Activated CD4-positive, alpha-beta T cell treated with anti-CD3 and anti-CD28 coated beads, Interleukin-2, amount 10 ng/mL, durations not matched to agents 7 days and 5 days (primary cell): ENCODE measurements at places on chromosomes 6 and 20.

GRCh38 chr20:2124564-2125213 lies 23.1 kb downstream of the STK35 start:
- DNase-seq: no peak

DNA sequence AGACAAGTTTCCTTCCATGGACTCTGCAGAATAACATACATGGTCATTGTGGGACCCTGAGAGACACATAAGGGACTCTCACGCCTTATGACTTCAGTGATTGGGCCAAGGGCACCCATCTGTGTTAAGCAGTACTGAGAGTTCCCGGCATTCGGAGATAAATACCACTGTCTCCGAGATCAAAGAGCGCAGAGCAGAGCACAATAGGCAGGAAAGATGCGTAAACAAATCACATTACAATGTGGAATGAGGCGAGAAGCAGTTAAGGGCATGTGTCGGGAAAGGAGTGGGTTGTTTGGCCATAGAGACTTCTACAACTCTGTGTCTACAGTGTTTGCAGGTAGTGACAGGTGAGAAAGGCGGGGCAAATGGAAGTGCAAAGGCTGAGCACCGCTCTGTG lies 57.6 kb downstream of the NRSN1 start:
- DNase-seq: no peak

- no peak for DNase-seq
Measured at GRCh38 chr6:77587963-77588362, 64.9 kb upstream of the MEI4 start.

- DNase-seq: no peak
Measured at GRCh38 chr20:1304710-1305515, 24.0 kb downstream of the SDCBP2 start.

DNA sequence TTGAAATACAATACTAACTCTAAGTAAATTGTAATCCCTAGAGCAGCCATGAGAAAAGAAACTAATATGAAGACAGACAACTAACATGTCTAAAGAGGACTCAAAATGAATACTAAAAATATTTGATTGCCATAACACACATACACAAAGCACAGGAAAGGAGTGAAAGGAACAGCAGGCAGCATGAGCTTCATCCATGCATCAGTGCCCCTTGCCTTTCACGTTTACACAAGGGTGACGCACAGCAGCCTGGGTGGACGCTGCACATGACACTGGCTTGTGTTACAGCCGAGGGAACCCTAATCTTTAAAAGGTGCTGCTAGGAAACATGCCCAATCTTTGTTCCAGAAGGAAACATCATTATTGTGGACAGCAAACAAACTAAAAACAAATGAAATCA lies 123.5 kb downstream of the MAN1A1 start:
- no peak for DNase-seq

- DNase-seq: no peak
Measured at GRCh38 chr6:138719011-138719635, 54.4 kb upstream of the CCDC28A start.

GRCh38 chr20:49751397-49751736 lies 37.7 kb upstream of the B4GALT5 start:
- DNase-seq: no peak

- DNase-seq: no peak
Measured at GRCh38 chr6:7115543-7116231, 7.9 kb downstream of the RREB1 start.

DNA sequence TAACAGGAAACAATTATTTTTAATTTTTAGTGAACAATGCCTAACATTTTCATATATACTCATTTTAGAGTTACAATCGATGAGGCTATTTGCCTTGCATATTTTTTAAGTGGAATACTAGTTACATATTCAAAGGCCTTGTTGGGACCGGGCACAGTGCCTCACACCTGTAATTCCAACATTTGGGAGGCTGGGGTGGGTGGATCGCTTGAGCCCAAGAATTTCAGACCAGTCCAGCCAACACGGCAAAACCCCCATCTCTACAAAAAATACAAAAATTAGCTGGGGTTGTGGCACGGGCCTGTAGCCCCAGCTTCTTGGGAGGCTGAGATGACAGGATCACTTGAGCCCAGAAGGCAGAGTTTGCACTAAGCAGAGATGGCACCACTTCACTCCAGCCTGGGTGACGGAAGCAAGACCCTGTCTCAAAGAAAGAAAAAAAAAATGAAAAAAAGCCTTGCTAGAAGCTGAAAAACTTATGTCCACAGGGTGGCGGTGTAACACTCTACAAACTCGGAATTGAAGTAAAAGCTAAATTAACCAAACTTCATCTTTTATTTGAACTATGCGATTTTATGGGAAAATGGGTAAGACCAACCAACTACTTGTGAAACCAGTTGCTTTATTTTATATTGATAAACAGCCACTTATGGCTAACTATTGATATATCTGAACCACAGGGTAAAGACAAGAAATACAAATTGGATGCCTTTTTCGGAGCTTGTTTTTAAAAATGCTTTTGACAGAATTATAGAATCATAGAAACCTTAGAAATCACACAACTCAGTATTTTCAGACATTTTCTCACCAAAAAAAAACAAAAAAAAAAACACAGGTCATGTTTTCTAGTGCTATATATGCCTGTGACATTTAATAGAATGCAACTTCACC lies 24.1 kb upstream of the ROS1 start:
- peak; percentile 69 for DNase-seq

DNA sequence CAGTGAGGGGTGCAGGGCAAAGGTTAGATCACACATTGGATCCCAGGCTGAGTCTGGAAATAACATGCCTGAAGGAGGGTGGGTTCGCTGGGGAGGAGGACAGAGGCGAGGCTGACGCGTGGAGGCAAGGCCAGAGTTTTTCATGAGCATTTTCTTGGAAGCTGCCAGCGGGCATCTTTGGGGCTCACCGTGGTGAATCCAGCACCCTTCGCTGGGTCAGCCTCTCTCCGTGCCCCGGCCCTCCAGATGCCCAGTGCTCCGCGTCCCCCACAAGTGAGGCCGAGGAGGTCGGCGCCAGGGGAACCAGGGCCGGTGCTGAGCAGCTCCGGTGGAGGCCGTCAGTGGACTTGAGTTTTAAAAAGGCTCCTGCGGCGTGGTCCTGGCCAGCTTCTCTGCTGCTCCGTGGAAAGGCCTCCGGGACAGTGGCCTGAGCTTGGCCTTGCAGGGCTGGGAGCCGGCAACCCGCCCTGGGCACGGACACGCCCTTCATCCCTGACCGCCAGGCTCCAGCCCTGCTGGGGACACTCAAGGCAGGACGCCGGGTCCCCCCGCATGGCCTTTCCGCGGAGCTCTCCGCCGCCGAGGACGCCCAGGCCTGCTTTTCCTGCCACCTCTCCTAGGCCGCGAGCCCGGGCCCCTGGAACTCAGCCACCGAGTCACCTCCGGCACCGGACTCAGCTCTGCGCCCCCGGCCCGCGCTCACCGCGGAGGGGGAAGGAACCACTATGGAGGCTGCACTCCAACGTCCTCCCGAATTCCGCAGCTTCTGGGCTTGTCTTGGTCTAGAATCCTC lies 114.3 kb downstream of the THBS2 start:
- no peak for DNase-seq

GRCh38 chr6:12313306-12313991 lies 23.3 kb downstream of the EDN1 start:
- no peak for DNase-seq

DNA sequence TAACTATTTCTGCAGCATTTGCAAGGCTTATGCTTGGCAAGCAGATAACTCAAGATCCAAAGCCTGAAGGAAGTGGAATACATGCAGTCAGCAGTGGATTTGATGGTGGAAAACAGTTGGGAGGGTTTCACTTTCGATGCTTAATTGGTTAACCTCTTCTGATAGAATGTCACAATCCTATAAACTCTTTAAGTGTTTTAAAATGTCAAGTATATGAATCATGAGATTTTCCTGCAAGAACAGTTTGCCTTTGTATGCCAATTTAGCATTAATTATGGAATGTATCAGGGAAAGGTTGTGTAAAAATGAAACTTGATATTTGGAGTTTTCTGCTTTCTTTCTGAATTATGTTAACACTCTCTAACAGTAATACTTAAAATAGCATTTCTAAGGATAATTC lies 36.6 kb downstream of the NKX2-4 start:
- DNase-seq: no peak

- no peak for DNase-seq
Measured at GRCh38 chr6:42604150-42604549, 40.3 kb downstream of the UBR2 start.

GRCh38 chr6:11341867-11342266 lies 109.4 kb upstream of the NEDD9 start:
- DNase-seq: no peak

DNA sequence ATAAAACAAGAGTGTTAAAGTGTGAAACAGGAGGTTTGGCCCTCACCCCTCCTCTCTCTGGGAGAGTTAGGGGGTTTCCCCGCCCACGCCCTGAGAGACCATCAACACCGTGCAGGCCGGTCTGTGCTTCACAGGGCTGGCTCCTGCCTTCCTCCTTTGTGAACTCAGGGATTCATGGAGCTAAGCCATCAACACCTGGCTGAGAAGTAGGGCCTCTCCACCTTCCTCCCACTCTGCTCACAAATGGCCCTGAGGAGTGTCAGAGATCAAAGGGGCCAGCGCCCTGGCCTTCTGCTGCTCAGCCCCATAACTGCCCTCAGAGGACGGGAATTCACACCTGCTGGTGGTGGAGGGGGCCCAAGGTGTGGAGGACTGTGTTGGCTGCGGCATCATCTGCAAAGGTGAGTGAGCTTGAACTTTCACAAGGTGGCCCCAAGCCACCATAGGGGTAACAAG lies 88.6 kb downstream of the PSMB1 start:
- no peak for DNase-seq

DNA sequence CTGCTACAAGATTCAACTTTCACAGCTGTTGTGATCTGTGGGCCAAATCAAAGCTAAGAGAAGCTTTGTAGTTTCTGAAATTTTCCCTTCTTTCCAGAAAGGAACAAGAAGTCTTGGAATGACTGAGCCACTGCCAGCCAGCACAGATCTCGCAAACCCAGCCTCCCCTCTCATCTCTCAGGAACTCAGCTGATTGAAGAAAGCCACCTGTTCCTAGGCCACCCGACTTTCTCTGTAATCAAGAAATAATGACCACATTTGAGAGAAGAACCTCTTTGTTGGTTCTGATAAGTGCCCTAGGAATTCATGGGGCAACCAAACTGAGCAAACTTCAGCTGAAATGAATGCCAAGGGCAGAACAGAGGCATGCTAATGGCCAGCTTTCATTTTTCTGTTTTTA lies 61.7 kb downstream of the HDGFL1 start:
- DNase-seq: no peak

DNA sequence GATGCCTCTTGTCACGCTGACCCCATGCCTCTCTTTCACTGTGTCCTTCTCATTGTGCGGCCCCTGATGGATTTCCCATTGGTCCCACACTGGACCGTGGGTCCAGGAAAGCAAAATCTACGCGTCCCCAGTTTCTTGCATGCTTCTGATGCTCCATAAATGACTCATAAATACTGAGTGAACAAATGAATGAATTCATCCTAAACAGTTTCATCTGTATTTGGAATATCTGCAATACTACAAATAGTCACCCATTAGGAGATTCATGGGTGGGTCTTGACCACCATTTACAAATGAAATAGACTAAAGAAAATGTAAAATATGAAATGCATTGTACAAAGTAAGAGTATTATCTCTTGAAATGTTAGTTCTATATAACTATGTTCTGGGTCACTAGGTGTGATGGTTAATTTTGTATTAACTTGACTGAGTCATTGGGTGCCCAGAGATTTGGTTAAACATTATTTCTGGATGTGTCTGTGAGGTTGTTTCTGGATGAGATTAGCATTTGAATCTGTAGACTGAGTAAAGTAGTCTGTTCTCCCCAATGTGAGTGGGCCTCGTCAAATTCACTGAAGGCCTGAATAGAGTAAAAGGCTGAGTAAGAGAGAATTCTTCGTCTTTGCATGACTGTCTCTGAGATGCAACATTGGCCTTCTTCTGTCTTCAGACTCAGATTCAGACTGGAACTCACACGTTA lies 448.7 kb downstream of the PREX1 start:
- DNase-seq: no peak

DNA sequence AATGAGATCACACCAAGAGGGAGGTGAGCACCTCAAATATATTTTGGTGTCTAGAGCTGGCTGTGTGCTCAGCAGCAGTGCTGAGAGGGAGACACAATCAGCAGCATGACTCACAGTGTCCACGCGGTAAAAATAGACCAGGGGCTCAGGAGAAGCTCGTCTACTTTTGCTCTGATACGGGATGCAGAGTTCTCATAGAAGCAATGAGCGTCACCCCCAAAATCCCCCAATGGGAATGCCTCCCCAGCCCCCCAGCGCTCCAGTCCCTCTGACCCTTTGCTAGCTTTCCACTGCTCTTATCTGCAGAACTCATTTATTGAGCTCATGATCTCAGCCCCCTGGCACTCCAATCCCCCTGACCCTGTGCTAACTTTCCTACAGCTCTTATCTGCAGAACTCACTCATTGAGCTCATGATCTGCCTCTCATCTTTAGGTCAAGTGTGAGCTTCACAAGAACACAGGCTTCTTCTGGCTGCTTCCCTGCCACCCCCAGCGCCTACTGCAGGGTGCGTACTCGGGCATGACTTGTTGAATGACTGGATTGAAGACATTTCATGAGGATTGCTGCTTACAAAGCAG lies 34.0 kb downstream of the SYNDIG1 start:
- DNase-seq: no peak

DNA sequence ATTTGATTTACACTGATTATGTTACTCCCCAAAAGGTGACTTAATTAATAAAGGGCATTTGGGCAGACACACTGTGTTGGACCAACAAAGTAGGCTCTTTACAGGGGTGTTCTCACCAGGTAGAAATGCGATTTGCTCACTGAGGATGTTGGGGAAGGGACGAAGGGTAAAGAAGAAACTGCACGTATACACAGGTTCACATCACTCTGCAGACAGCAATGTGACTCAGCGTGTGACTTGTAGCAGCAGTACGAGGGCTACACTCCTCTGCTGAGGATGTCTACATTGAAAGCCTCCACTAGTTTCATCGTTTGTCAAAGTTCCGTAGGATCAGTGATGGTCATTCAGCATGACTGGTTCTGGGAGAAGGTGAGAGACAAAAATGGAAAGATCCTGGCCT lies 52.7 kb upstream of the TMEM181 start:
- no peak for DNase-seq

- no peak for DNase-seq
Measured at GRCh38 chr6:144065213-144065660, 30.1 kb downstream of the SF3B5 start.

DNA sequence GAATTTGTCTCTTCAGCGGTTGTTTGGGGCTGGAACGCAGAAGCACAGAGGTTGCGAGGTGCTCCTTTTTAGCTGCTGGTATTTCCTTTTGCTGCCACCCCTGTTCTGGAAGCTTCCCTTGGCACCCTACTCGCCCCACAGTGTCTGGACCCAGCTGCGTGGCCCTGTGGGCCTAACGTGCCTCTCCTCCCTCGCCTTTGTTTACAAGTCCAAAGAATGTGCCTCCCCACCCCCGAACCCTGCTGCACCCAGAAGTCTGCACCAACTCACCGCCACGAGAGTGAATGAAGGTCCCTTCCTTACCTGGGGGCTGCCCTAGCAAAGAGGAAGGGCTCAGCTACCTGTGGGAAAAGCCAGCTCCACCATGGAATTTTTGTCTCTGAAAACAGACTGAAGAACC lies 139.7 kb upstream of the RPS6KA2 start:
- DNase-seq: no peak

- DNase-seq: no peak
Measured at GRCh38 chr6:146444189-146444588, 99.4 kb upstream of the RAB32 start.
